Fibroblast of villous mesenchyme (primary cell): ENCODE measurements at places on chromosomes 12 and 14.
A peak's percentile ranks its signal among the peaks of the same experiment; 100 is the strongest.

- no peak for DNase-seq
These were observed 17.5 kb downstream of the BCL11B start for GRCh38 chr14:99254328-99255009.

- DNase-seq = peak; percentile 45
These were observed 58.8 kb downstream of the CCER1 start for GRCh38 chr12:90896164-90896563.

DNA sequence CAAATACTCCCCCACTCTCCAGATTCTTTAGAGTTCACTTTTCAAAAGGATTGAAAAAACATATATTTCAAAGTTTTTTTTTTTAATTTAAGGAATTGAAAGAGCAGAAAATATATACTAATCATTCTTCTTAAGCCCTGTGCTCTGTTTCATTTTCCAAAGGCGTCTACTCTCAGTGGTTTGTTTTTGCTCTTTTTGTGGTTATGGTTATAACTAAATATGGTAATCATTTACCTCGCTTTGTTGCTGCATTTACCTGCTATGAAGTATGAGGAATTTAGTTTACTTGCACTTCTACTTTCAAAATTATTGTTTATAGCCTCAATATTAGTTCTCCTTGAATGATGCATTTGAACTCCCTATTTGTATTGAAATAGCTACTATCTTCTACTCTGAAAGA lies 55.9 kb upstream of the LRRK2 start:
- no peak for DNase-seq

GRCh38 chr14:104871145-104871655 lies 6.1 kb downstream of the CEP170B start:
- no peak for DNase-seq
